Nasal cavity respiratory epithelium epithelial cell of viscerocranial mucosa (primary cell): ENCODE measurements at places on chromosomes 4 and X. TPM values are rescaled to one million over a fixed set of nuclear protein-coding genes. Genes with fewer than 3 reads are reported as not detected.

The AFP gene
- not detected in 2 replicates for total RNA-seq

The RENBP gene
- 1.0 and 3.6 TPM in 2 replicates for total RNA-seq

The ETNPPL gene
- total RNA-seq: not detected in 2 replicates

The NXF2B gene
- not detected in 2 replicates for total RNA-seq

The MCF2 gene
- total RNA-seq: 0.07 and 0.34 TPM in 2 replicates

The SLC26A1 gene
- total RNA-seq: under 0.01 and 0.07 TPM in 2 replicates

The ADGRG4 gene
- total RNA-seq: not detected in 2 replicates

The PAGE5 gene
- not detected in 2 replicates for total RNA-seq

The BEX5 gene
- total RNA-seq: 0.14 and 1.7 TPM in 2 replicates

The AMBN gene
- total RNA-seq: not detected in 2 replicates
